CD4-positive, alpha-beta T cell (primary cell): ENCODE measurements at places on chromosomes 5 and 9.

GRCh38 chr5:23450187-23450586 lies 57.2 kb upstream of the PRDM9 start:
- DNase-seq, result no peak

GRCh38 chr9:81476813-81477490 lies 212.4 kb downstream of the TLE1 start:
- DNase-seq, result no peak

GRCh38 chr5:94314460-94315131 lies 303.8 kb downstream of the KIAA0825 start:
- DNase-seq, result no peak

DNA sequence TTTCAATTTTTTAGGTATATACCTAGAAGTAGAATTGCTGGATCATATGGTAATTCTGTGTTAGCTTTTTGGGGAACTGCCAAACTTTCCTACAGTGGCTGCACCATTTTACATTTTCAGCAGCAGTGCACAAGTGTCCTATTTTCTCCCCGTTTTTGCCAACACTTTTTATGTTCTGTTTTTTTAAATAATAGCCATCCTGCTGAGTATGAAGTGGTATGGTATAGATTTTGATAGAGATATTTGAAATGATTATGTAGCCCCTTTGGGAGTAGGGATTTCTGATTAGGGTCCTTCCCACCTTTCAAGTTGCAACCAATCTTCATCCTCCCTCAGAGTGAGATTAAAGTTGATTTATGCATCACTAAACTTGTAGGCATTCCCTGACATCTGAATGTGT lies 76.5 kb downstream of the ARHGEF28 start:
- no peak for DNase-seq

DNA sequence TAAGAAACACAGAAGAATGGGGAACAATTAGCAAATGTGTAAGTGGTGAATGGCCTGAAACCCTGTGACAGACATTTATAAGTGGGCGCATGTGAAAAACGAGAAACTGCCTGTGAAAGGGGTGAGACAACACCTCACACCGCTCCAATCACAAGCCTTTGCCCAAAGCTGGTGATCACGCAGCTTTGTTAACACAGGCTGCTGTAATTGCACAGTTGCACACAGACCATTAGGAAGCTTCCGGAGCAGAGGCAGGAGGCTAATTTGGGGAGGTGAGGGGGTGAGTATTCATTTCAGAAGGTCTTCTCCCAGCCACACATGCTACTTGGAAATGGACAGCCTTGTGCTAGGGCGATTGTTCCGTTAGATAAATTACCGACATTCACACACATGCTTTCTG lies 294.0 kb downstream of the MED10 start:
- no peak for DNase-seq

DNA sequence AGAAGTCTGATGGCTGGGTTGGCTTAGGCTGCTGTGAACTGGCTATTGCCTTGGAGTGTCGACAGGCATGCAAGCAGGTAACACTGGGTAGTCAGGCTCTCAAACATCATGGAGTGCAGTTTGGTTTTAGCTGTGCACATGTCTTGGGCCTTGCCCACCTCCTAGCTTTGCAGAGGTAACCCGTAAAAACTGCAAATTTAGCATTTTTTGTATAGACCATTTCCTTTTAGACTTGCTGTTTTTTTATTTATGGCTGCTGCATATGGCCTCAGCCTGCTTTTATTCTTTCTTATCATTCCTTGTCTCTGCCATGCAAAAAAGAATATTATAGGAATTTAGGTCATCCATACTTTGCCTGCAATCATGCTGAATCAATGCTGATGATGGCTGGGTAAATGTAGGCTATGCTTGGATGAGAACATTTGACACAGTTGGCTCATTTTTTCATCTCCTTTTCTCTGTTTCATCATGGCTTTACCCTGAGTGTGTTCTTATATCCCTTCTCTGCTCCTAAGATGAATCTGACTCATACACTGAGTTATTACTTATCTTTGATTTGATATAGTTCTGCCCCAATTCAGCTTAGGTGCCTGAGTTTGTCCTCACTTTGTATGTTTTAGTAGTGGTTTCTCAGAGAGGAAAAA lies 27.2 kb downstream of the RECK start:
- DNase-seq, result no peak

DNA sequence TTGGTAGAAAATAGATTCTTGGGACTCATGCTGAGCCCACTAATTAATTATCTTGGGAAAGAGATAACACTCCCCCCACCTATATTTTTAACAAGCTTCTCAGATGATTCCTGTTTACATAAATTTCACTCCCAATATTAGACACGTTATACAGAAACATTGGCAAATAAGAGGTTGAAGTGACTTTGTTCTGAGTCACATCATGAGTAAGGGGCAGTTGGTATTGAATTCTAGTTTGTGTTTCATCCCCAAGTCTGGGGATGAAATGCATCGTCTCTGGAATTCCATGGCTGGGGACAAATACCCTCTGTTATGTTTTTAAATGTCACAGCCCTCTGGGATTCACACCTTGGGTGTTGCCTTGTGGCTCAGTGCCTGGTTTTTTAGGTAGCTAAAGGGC lies 41.0 kb downstream of the BASP1 start:
- no peak for DNase-seq

DNA sequence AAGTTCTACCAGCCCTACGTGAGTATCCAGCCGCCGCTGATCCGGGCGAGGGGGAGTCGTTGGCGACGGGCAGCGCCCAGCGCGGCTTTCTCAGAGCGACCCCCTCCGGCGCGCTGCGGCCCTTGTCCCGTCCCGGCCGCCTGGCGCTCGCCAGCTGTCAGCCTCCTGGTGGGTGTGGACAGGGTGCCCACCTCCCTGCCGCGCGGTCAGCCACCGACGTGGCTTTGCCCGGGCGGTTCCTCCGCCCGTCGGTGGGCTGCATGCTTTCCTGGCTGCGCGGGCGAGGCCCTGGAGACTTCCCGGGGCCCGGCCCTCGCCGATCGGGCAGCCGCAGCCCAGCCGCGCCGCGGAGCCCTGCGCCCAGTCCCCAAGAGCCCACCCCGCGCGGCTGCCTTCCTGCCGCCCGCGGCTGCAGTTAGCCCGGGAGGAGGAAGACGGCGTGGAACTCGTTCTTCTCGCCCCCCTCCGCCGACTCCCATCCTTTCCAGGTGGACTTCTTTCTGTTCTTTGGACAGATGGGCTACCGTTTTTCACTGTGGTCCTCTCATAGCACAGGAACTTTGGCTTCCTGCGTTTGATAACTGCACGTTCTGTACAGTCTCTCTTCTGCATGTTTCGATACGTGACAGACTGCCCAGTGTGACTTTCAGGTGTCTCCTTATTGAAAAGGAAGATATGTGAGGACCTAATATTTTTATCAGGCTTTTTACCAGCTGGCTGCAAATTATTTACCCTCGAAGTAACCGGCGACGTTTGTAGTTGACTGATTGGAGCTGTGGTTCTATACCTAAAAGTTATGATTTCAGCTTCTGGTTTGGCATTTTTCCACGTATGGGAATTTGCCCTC lies 577 bp downstream of the AP3S1 start:
- peak; percentile 36 for DNase-seq

DNA sequence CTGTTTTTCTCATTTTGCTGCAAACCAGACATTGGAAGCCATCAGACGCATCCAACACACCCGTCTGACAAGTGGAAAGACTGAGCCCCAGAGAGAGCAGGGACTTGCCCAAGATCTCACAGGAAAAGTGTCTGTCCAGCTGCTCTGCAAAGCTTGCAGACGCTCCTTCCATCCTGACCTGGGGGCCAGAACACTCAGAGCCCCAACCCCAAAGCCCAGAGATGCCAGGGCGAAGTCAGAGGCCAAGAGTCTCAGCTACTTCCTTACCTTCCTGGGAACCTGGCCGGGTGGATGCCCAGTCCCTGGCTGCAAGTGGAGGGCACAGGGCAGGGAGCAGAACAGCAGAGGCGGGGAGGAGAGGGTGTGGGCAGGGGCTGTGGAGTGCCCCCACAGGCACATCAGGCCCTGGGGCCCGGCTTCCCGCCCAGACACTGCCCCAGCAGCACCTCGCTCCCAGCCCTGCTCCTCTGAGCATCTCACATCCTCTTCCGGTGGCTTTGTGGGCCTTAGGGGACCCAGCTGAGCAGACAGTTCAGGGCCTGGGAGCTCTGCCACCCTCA lies 9.7 kb upstream of the RALGDS start:
- DNase-seq, result peak; percentile 51

DNA sequence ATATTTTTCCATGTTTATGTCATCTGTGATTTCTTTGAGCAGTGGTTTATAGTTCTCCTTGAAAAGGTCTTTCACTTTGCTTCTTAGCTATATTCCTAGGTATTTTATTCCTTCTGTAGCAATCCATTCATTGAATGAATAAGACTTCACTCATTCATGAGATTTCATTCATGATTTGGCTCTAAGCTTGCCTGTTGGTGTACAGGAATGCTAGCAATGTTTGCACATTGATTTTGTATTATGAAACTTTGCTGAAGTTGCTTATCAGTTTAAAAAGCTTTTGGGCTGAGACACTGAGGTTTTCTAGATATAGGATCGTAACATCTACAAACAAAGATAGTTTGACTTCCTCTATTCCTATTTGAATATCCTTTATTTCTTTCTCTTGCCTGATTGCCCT lies 15.9 kb downstream of the RLN2 start:
- no peak for DNase-seq

- no peak for DNase-seq
These were observed 49.1 kb downstream of the LRSAM1 start for GRCh38 chr9:127500399-127500798.

DNA sequence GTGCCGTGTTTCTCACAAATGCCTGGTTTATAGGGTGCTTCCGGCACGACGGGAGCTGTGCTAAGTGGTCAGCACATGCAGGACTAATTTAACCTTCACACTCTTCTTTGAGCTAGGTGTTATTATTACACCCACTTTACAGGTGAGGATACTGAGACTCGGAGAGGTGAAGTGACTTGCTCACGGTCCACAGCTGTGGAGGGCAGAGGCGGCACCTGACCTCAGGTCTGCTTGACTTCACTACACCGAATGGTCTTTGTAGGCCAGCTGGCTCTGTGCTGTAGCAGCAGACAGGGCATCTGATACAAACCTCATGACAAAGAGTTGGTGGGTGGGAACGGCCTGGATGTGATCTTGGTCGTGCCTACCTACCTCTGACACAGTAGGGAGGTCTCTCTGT lies 102.0 kb upstream of the BOD1 start:
- DNase-seq, result no peak

DNA sequence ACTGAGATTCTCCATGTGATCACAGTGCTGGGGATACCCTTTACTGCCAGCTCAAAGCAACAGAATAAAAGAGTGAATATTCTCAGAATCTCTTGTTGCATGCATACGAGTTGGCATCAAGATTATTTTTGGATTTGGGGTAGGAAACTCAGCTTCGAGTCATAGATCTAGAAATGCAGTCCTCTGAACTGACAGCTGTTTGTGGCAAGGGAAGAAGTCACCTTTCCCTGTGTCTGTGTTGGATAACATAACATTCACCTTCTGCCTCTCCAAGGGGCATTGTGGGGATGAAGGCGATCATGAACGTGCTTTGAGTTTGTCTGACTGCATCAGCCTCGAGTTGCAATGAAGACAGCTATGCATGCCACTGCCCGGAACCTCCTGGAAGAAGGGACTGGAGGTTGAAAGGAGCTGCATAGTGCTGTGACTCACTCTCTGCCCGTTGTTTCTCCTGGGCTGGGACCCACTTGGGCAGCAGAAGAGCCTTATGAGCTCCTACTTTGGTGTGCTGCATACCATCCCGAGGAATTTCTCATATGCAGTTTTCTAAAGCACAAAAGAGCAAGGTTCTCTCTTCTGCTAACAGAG lies 231.7 kb downstream of the ARHGAP26 start:
- DNase-seq, result no peak

- no peak for DNase-seq
These were observed 25.0 kb upstream of the OCLN start for GRCh38 chr5:69467442-69468225.

GRCh38 chr5:68194386-68194785 lies 21.2 kb upstream of the PIK3R1 start:
- no peak for DNase-seq

GRCh38 chr9:124776954-124777648 lies at the start of gene OLFML2A:
OLFML2A (plus strand) TSS chr9:124777133; CDS start chr9:124777271, 138 bp downstream.
- no peak for DNase-seq

- DNase-seq, result no peak
These were observed 39.6 kb upstream of the TRIM36 start for GRCh38 chr5:115209279-115209678.

DNA sequence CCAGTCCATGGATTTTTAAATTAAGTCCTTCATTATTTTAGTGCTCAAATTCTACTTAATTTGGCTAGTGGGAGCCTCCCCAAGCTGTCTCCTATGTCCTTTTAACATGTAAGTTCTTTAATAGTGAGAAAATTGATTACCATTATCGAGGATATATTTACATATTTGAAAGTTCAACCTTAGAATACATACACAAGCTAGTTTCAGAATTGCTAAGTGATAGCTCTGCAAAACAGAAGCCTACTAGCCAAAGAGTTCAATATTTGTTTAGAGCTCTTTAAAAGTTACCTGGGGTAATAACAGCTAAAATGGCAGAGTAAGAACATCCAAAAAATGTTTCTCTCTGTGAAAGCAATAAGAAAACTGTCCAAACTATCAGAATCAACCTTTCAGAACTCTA lies 48.2 kb downstream of the LOX start:
- no peak for DNase-seq

GRCh38 chr5:166329149-166329800 lies 1962.2 kb upstream of the WWC1 start:
- DNase-seq, result no peak

DNA sequence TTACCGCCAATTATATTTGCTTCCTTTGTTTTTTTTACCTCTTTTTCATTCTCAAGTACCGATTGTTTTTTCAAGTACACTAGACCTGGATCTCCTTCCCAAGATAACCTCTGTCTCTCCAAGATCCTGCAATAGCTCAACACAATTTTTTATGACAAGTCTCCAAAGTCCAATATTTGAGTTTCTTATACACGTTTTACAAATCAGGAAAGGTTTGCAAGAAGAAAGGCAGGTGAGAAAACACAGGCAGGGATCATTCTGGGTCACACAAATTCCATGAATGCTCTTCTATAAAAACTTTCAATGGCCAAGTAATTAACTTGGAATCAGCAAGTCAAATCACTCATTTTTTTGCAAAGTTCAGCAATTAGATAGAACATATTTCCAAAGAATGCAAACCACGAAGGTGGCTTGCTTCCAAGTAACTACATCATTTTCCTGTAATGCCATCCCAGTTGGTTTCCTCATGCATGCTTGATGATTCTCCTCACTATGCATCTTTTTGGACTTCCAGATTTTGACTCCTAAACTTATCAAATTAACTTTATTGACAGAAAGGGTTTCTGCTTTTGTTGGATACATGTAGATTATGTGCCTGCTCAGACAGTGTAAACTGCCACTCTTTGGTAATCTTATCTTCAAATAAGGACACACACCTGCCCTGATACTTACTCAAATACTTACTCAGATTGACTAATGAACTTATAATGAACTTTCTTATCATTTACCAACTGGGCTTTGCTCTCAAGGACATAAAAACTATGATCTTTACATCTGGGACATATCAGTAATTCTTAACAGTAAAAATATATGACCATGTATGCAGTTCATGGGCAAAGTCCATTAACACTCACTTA lies 24.7 kb upstream of the IFNE start:
- DNase-seq, result no peak

DNA sequence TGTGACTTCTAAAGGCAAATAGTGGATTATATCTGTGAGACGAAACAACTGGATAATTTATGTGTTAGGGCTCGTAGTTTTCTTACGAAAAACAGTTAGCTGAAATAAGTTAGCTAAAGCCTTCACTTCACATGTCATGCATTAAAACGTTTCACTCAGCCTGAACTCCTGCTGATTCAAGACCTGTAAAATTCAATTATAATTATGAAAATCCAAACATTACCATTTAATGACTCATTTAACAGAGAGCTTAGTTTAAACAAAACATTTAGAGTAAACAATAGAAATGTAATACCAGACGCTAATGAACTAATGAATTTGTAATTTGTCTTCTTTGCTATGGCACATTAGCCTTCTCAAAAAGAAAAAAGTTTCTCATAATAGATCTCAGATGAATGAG lies 1.7 kb downstream of the TAL2 start:
- no peak for DNase-seq
